Activated gamma-delta T cell treated with anti-CD3 and anti-CD28 coated beads, Interleukin-2, amount 50 U/mL, for 16 hours (primary cell): ENCODE measurements at places on chromosomes 6 and 20.

- no peak for DNase-seq
Observed at GRCh38 chr20:34006619-34007018, 12.9 kb downstream of the RALY start.

DNA sequence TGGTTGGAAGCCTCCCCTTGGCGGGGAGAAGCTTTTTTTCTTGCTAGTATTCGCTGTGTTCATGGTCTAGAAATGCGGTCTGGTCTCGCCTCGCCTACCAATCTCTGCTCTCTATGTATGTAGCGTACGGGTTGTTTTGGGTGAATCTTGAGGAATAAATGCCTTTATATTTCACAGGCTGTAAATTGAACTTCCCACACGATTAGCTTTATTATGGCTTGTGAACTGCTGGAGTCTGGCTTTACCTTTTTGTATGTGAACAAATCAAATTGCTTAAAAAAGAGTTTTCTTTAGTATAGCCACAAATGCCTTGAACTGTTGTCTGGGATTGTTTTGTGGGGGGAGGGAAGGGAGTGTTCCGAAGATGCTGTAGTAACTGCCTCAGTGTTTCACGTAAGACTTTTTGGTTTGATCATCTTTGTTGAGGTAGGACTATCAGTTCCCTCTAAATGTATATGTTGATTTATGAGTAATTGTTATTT is 2.2 kb downstream of the INSM1 start:
- DNase-seq = no peak

- no peak for DNase-seq
Observed at GRCh38 chr6:34223381-34223955, 13.2 kb upstream of the HMGA1 start.

DNA sequence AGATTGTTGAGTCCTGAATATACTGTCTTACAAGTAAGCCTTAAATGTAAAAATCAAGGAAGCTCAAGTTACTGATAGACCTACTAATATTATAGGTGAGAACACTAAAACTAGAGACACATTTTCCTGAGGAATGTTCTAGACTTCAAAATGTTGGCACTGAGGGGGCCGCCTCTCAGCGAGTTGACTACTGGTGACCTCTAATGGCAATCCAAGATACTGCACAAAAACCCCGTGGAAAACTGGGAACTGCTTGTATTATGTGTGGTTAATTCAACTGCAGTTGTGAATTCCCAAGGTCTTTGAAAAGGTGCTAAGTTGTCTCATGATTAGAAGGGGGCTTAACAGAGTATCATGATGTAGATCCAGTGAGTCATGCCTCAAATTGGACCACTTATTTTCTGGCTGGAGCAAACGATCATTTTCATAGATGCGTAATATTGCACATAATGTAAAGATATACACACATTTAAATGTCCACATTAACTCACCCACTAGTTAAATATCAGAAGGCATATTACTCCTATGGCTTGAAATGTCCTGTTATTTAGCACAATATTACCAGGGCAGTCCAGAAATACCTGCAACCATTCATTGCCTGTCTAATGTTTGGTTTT is 336.2 kb downstream of the FOXA2 start:
- DNase-seq = no peak

DNA sequence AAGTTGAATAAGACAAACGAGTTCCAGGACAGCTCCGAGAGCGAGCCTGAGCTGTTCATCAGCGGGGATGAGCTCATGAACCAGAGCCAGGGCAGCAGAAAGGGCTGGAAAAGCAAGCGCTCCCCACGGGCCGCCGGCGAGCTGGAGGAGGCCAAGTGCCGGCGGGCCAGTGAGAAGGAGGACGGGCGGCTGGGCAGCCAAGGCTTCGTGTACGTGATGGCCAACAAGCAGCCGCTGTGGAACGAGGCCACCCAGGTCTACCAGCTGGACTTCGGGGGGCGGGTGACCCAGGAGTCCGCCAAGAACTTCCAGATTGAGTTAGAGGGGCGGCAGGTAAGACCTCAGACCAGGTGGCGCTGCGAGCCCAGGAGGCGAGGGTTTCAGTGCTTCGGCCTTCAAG is 56.0 kb upstream of the TMEM181 start:
- DNase-seq = no peak

DNA sequence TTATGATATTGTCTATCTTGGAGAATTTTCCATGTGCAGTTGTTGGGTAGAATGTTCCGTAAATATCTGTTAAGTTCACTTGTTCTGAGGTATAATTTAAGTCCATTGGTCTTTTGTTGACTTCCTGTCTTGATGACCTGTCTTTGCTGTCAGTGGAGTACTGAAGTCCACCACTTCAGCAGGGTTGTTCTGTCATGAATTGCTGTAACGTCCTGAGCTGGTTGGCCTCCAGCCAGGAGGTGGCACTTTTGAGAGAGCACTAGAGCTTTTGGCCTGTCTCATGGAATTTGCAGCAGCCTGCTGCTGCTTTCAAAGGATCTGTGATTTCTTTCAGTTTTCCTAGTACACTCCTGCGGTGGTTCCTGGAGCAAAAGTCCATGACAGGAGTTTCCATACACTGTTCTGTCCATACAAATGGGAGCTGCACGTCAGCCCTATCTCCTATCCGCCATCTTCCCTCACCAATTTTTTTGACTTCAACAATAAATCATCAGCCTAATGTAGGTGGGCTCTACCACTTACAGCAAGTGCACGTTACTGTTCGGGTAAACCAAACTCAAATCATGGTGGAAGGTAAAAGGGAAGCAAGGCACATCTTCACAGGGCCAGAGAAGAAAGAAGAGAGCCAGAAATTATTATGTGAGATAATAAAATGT is 46.9 kb upstream of the TRERF1 start:
- no peak for DNase-seq

GRCh38 chr6:39520916-39521315 is 198.4 kb upstream of the KCNK16 start:
- no peak for DNase-seq

GRCh38 chr6:149140137-149140909 is 177.2 kb upstream of the TAB2 start:
- peak; percentile 33 for DNase-seq

- no peak for DNase-seq
Observed at GRCh38 chr20:47102629-47103028, 208.0 kb downstream of the EYA2 start.

DNA sequence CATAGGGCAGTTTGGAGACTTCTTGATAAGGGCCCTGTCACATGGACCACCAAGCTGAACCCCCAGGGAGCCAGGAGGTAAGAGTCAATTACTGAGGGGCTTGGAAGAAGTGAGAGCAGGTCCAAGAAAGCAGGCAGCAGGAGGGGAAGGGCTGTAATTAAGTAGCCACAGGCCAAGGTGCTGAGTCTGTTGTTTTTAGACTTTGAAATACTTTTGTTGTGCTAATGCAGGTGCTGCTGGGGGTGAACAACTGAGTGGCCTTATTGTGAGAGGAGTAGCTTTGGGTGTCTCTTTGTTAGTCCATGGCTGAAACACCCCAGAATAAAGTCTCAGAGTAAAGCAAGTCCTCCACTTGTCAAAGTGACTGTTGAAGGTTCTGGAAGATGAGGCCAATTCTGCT is 267.0 kb upstream of the SUPT3H start:
- DNase-seq = no peak

DNA sequence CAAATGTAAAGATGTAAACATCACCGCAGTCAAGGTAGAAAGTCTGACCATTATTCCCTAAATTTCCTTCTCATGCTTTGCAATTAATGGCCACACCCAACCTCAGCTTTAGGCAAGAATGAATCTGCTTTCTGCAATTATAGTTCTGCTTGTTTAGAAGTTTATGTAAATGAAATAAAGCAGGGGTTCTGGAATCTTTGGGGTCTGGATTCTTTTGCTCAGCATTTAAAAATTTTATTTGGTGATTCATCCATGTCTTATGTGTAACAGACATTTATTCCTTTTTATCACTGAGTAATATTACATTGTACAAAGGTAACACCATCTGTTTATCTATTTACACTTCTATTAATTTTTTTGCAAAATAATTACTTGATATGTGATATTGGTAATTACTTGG is 613.6 kb downstream of the UTRN start:
- DNase-seq = no peak

- peak; percentile 23 for DNase-seq
Observed at GRCh38 chr20:1324598-1325172, 4.3 kb downstream of the SDCBP2 start.

- no peak for DNase-seq
Observed at GRCh38 chr6:52503323-52503747, 73.5 kb downstream of the TRAM2 start.

- no peak for DNase-seq
Observed at GRCh38 chr6:16047435-16047990, 81.4 kb upstream of the MYLIP start.

GRCh38 chr20:48673507-48673906 is 154.3 kb downstream of the PREX1 start:
- no peak for DNase-seq

- DNase-seq = no peak
Observed at GRCh38 chr6:80742481-80742880, 636.0 kb downstream of the BCKDHB start.

DNA sequence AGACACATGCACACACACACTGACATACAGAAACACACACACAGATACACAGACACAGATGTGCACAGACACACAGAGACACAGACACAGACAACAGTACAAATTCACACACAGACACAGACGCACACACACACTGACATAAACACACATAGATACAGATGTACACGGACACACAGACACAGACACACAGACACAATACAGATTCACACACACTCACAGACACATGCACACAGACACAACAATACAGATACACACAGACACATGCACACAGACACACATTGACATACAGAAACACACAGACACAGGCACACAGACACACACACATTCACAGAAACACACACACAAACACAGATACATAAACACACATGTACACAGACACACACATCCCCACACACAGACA is 183.6 kb downstream of the SMOC2 start:
- no peak for DNase-seq

GRCh38 chr6:119129968-119130484 is 51.6 kb upstream of the FAM184A start:
- DNase-seq = no peak

DNA sequence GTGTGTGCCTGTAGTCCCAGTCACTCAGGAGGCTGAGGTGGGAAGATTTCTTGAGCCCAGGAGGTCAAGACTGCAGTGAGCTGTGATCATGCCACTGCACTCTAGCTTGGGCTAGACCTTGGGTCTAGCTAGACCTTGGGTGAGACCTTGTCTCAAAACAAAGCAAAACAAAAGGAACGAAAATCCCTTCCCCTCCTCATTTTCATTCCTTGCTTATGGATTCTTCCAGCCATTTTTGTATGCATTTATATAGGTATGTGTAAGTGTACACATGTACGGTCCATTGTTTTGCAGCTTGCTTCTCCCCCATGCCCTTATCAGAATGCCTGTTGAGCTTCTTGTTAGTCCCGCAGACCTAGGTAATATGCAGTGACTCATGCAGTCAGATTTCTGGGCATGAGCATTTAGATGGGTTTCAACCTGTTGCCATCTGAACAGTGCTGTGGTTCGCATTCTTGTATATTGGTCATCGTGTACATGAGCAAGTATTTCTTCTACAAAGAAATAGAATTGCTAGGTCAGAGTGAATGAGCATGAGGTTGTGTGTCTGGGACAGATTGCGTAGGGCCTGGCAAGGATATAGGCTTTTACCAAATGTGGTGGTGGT is 73.2 kb downstream of the ATRN start:
- no peak for DNase-seq

DNA sequence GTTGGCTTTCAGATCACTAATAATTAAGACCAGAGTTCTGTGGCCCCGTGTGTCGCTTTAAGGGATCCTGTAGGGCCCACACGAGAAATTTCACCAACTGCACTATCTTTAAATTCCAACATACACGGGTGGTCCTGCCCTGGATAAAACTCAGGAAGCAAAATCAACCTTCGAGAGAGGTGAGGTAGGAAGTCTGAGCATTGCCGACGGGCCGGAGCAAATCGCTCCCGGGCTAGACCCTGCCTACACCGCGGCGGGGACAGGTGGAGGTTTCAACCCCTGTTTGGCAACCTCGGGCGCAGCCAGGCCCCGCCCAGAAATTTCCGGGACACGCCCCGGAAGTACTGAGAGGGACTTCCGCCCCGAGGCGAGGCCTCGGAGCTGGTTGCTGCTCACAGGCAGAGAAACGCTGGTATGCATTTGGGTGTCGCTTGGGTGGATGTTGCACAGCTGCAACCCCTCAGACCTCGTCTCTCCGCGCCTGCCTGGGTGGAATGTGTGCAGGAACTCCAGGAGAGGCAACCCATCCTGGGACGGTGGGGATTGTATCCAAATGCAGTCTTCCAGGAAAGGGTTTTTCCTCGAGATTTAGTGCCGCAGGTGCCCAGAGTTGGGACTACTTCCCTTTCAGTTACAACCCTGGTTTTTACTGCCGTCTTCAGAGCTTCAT is 19.9 kb downstream of the ZKSCAN8 start:
- peak; percentile 77 for DNase-seq

- DNase-seq = peak; percentile 36
Observed at GRCh38 chr6:2875359-2876191, 27.5 kb downstream of the SERPINB9 start.

DNA sequence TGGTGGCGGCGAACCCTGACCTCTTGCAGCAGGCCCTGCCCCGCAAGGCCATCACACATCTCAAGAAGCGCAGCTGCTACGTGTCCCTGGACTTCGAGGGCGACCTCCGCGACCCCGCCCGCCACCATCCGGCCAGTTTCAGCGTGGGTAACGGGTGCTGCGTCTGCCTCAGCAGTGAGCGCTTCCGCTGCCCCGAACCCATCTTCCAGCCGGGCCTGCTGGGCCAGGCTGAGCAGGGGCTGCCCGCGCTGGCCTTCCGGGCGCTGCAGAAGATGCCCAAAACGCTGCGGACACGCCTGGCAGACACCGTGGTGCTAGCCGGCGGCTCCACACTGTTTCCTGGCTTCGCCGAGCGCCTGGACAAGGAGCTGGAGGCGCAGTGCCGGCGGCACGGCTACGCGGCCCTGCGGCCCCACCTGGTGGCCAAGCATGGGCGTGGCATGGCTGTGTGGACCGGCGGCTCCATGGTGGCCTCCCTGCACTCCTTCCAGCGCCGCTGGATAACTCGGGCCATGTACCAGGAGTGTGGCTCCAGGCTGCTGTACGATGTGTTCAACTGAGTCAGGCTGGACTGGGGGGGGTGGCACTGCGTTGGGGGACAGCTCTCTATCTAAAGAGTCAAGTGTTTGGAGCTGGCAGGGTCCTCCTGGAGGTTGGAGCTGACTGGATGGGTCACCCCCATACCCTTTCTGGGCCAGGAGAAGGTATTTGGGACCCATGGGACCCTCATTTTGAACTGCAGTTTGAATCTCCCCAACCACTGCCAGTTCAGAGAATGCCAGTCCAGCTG is 1.1 kb downstream of the ACTL10 start:
- peak; percentile 60 for DNase-seq

- no peak for DNase-seq
Observed at GRCh38 chr6:109183109-109183650, 87.9 kb downstream of the CEP57L1 start.

DNA sequence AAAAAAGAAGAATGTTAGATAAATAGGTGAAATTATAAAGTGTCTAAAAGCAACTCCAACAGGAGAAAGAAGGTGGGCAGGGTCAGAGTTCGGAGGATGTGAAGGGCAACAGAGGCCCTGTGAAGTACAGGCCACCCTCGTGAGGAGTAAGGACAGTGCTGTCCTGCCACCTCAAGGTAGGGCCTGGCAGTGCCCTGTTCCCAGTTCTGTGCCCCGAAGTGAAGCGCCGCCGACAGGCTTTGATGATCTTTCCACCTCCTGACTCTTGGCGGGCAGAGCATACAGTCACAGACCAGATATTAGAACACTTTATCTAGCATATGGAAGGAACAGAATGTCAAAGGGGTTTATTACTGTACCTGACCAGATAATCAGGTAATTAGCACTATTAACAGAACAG is 75.8 kb downstream of the GJA10 start:
- DNase-seq = no peak

GRCh38 chr6:34916348-34916967 is 27.4 kb downstream of the ANKS1A start:
- no peak for DNase-seq

GRCh38 chr6:137518386-137518983 is 24.3 kb upstream of the OLIG3 start:
- DNase-seq = no peak
